ENCODE measurements at places on chromosomes 3 and 15.

GRCh38 chr3:25962255-25962654, 172.4 kb downstream of the OXSM start:
- no peak for DNase-seq

GRCh38 chr3:52917044-52917443, 19.7 kb upstream of the STIMATE start:
- no peak for DNase-seq

GRCh38 chr3:56781762-56782161, 20.0 kb downstream of the ARHGEF3 start:
- no peak for DNase-seq

GRCh38 chr3:45942051-45942825, 1.0 kb upstream of the CXCR6 start:
- DNase-seq, result no peak

DNA sequence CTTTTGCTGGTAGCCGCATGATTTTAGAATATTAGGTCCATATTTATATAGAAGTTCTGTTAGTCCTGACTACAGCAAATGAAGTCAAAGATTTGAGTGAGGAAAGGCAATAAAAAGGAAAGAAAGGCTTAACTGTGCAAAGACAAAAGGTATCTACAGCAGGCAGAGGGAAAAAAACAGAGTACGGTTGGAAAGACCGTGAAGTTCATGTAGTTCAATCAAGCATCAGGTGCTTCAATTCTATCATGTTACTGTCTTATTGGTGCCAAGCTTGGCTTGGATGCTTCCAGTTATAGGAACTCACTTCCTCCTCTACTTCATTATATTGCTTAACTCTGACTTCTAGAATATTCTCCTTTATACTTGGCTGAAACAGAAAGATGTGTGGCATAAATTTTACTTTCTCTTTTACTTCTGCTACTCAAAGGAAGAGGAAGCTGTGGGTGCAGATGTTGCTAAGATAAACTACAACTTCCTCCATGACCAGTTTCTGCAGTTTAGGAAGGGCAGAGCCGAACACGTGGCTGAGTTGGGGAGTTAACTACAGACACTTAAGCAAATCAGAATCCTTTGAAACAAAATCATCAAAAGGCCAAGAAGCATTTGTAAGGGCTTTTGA, 72.6 kb upstream of the ZBED2 start:
- no peak for DNase-seq

DNA sequence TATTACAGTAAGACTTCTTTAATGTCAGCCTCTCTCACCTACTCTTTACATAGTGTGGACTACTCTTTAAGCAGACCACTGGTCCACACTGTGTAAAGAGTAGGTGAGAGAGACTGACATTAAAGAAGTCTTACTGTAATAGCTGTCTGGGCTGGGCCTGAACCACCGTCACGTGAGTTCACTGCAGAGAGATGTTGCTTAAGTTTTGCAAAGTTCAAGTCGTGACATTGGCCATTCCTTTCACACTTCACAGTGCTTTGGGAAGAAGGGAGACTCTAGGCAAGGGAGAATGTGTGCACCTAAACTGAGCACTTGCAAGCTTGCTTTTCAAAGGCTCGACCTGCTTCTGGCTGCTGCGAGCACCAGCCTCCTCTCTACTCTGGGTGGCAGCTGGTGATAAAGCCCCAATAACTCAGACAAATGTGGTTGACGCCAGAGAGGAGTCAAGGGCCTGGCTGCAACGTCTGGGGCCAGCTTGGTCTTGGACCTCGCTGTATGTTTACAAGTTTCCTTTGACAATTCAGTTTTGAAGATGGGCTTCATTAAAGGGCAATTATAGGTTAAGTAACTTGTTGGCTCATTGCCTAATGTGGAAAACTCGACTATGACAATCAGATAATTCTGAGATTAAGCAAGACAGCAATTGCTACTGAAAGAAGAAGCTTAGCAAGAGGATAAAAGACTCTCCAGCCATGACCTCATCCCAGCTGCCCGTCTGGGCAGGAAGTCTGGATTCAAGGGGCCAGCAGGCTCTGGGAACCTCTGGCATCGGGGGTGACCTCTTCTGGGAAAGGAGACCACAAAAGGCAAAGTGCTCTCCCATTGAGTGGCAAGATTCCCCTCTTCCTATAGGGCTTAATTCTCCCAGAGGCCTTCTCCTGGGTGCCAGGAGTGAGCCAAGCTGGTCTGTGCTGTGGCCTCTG, 242.1 kb upstream of the TLE3 start:
- no peak for DNase-seq

GRCh38 chr3:124463234-124463633, 267.0 kb upstream of the UMPS start:
- no peak for DNase-seq

- no peak for DNase-seq
Observed at GRCh38 chr3:61157414-61157813, 93.8 kb downstream of the FHIT start.

- DNase-seq, result no peak
Observed at GRCh38 chr15:66780172-66780972, 78.3 kb downstream of the SMAD6 start.

- DNase-seq, result no peak
Observed at GRCh38 chr3:31054032-31054431, 159.6 kb upstream of the GADL1 start.

DNA sequence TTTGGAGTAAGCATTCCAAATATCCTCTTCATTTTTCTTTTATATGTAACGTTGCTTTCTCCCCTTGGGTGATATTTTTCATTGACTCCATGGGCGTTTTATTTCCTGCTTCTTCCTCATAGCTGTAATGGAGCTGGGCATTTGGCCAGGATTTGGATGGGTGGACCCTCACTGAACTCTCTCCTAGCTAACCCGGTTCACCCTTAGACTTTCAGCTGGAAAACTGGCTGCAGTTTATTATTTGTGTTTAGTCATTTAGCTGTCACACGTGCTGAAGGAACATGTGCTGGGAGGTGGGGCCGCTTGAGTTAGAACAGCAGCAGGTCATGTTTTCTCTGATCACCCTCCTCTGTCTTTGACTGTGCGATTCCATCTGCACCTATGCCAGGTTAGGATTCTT, 407.6 kb downstream of the ZIC1 start:
- no peak for DNase-seq

DNA sequence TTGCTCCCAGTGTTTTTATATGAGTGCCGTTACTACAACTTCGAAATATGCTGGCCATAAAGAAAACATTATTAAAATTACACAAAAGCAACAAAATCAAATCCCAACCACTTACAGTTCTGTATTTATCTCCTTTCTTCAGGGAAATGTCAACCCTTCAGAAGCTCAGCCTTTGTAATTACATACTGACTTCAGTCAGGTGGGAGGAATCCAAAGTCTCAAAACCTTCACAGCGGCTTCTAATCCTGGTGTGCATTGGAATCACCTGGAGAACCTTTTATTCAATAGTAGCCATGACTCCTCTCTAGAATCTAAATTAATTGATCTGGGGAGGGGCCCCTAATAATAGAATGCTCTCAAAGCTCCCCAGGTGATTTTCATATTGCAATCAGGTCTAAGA, 463.7 kb upstream of the ARHGEF26 start:
- DNase-seq, result no peak

DNA sequence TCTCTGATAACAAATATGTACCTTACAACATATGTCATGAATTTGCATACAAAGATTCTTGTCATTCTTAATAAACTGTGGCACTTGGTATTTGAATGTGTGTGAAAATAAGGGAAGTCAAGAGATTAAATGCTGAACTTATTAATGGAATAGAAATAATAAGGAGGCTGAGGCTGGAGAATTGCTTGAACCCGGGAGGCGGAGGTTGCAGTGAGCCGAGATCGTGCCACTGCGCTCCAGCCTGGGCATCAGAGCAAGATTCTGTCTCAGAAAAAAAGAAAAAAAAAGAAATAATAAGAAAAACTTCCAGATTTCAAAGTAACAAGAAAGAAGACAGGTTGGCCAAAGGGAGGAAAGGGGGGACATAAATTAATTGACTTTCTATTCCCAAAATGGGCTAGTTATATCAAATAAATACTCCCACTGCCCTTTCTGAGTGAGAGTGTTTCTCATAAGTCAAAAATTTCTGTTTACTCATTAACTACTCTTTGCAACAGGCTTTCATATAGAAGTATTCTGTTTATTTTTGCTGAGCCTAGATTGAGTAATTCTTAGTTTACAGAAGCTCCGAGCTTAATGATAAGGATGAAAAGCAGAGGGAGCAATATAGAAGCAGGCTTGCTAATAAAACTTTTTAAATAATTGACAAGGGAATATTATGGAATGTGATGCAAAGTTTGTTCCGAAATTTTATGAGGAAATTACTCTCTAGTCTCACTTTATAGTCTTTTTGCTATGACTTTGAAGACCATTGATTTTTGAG, 25.6 kb downstream of the KNG1 start:
- DNase-seq, result no peak

DNA sequence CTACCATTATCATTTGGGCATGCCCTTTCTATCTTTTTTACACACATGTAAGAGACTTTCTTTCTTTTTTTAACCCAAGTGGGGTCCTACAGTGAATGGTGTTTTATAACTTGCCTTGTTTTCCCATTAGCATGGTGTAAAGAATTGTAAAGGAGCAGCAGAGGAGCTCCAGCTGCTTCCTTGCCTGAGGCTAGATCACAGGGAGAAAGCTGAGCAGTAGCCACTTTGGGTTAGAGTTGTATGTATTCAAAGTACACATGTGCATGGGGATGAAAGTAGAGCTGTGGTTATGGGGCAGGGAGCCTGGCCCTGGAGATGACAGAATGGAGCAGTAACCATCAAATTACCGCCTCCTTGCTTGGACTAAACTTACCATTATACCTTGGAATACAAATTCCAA, 231.1 kb upstream of the PDZRN3 start:
- no peak for DNase-seq

GRCh38 chr3:172339892-172340291, 108.4 kb downstream of the GHSR start:
- DNase-seq, result no peak

DNA sequence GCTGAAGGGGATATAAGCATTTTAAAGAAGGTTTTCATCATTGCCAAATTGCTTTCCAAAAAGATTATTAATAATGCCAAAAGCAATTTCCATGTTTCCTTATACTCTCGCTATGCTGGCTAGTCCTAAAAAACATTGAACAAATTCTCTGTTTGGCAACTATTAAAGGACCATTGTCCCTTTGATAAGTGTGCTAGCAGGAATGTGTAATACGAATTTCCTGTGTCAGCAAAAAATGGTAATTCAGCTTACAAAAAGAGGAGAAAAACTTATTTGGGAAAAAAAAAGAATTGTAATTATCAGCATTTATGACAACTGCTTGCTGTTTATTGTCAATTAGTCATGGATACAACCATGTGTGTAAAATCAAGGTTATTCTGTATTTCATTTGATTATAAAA, 138.6 kb downstream of the TBL1XR1 start:
- no peak for DNase-seq

DNA sequence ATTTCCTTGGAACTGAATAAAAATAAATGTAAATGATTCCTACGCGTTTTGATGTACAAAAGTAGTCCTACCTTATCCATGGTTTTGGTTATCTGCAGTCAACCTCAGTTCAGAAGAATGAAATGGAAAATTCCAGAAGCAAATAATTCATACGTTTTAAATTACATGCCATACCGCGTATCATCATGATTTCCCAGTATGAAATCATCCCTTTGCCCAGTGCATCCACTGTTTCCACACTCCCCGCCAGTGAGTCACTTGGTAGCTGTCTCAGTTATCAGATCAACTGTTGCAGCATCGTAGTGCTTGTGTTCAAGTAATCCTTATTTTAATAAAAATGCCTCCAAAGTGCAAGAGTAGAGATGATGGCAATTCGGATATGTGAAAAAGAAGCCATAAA, 9.1 kb upstream of the MFSD1 start:
- no peak for DNase-seq

- DNase-seq, result no peak
Observed at GRCh38 chr3:27939521-27939920, 217.4 kb upstream of the EOMES start.
